ENCODE measurements at places on chromosomes 4 and X. TPM values are rescaled to one million over a fixed set of nuclear protein-coding genes. Genes with fewer than 3 reads are reported as not detected.

Gene UCP1
- 0.34 TPM for total RNA-seq

GRCh38 chr4:69656653-69657158 is 3.7 kb upstream of the UGT2A1 start:
- DNase-seq: no peak

- DNase-seq: no peak
Measured at GRCh38 chr4:73866246-73866645, 2.9 kb upstream of the CXCL1 start.

DNA sequence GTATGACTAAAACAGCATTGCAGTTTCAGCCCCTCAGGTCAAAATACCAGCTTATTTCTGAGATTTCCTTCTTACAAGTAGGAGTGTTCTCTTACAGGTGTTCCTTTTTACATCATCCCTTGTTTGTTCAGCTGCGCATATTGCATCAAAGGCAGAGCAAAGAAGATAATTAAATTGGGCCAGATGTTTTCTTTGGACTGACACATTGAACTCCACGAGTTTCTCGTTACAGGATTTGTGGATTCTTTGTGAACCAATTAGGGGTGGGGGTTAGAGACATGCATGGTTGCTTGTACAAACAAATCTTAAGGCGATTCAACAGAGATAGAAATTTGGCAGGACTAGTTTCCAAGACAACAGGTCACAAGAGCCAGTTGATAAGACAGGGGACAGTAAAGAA is 95.7 kb downstream of the SPANXN4 start:
- no peak for DNase-seq

DNA sequence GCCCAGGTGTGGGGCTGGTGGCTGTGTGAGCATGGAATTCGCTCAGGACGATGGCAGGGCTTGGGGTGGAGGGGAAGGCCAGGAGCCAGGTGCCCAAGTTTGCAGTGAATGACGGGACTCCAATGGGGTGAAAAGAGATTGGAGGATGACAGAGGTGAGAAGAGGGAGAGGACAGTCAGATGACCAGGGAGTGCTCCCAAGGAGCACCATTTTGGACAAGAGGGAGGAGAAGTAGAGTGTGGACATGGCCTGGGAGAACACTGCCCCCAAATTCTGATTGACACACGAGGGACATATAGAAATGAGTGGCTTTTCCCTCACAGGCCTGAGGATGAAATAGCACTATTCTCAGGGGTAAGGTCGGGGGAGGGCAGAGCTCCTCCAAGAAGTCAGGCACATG is 6.7 kb downstream of the MRFAP1 start:
- DNase-seq: no peak

DNA sequence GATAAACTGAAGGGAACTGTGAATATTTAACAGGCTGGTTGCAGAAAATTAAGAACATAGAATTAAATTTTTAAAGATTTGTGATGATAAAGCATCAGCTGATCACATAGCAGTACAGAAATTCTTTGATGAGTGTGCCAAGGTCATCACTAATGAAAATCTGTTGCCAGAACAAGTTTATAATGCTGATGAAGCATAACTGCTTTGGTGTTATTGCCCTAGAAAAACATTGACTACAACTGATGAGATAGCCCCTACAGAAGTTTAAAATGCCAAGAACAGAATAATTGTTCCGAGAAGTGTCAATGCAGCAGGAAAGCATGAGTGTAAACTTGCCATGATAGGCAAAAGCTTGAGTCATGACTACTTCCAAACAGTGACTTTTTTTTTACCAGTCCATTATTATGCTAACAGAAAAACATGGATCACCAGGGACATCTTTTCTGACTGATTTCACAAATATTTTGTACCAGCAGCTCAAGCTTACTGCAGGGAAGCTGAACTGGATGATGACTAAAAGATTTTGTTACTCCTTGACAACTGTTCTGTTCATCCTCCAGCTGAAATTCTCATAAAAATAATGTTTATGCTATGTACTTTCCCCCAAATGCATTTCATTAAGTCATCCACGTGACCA is 1136.6 kb downstream of the FAT4 start:
- DNase-seq: no peak

GRCh38 chrX:15504661-15505060 is 4.1 kb downstream of the BMX start:
- DNase-seq: no peak

DNA sequence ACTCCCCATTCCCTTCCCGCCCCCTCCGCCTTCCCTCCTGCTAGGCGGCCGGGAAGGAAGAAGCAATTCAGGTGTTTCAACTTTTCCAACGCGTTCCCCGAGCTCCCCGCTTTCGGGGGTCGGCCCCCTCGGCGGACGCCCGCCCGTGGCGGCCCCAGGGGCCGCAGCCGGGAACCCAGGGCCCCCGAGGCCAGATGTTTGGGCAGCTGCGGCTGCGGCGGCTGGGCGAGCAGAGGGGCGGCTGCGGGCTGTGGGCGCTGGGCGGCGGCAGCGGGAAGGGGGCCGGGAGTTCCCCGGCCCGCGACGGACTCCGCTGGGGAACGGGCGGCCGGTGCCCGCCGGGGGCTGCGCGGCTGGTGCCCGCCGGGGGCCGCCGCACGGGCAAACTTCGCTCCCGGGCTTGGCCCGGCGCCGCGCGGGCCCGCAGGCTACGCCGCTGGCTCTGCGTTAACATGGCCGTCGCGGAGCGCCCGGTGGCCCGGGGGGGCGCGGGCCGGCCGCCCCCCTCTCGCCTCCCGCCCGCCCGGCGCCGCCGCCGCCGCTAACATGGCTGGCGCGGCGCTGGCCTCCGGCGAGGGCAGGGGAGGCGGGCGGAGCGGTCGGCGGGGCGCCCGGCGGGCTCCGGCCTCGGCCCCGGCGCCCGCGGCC is 510 bp downstream of the HMGB3 start:
- no peak for DNase-seq
